ENCODE measurements at places on chromosomes 7 and 10. TPM values are rescaled to one million over a fixed set of nuclear protein-coding genes. Genes with fewer than 3 reads are reported as not detected.

DNA sequence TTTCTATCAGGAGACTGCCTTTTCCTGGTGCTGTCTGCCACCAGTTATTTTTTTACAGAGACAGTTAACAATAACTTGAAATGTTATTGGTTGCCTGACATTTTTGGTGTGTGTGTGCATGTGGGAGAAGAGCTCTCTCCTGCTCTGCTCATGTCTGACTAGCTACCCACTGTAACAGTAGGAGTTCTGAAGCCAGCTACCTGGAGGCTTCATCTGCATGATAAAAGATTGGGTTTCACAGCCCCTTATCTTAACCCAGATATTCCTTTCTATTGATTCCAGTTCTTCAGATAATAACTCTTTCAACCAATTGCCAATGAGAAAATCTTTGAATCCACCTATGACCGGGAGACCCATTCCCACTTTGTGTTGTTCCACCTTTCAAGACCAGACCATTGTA lies 237.4 kb upstream of the PPP1R3A start:
- no peak for DNase-seq

The RET gene
- total RNA-seq, result 0.66 TPM

The MYO1G gene
- total RNA-seq, result 2.9 TPM

The SGCE gene
- total RNA-seq, result 92.2 TPM

The IL6 gene
- total RNA-seq, result 3.8 TPM

The LRRC61 gene
- total RNA-seq, result 15.4 TPM

DNA sequence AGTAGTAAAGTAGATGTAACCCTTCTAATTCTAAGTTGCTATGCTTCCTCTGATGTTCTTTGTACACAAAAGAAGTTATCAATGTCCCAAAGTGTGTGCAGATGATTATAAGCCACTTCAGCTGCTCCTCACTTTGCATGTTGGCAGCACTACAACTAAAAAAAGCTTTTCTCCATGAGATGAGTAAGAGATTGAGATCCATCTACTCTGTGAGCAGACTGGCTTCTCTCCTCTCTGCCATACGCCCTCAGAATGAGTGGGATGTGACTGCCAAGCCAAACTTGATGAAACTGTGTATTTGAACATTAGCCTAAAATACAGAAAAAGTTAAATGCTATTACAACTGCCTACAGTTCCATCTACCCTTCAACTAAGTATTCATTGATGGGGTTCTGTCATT lies 102.9 kb upstream of the ETV1 start:
- DNase-seq, result no peak

The PLAU gene
- total RNA-seq, result 4.2 TPM

DNA sequence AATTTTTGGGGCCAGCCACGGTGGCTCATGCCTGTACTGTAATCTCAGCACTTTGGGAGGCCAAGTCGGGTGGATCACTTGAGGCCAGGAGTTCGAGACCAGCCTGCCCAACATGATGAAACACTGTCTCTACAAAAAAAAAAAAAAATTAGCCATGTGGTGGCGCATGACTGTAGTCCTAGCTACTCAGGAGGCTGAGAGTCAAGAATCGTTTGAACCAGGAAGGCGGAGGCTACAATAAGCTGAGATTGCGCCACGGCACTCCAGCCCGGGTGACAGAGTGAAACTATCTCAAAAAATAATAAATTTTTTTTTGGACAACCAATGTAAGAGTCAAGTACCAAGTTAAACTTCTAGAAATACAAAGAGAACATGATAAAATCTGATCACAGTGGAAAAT lies 164.6 kb downstream of the AVL9 start:
- no peak for DNase-seq

The LRGUK gene
- total RNA-seq, result 1.6 TPM

DNA sequence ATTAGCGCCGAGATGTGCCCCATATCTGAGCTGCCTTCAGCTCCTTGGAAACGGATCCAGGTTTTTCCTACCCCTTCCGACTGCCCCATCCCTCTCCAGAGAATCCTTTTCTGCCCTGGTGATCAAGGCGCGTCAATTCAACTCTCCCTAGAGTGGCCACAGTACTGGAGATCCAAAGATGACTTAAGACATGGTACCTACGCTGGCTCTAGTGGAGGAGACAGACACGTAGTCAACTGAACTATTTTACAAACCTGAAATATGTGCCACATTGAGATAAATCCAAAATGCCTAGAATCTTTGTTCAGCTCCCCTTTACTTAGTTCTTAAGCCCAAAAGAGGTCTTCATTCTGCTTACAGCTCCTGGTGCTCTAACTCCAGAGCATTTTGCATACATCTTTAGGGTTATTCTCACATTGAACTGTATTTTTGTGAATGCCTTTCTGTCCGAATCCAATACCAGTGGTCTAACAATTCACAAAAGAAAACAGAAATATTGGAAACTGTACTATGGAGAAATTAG lies 444 bp upstream of the TNPO3 start:
- DNase-seq, result no peak

Measured in breast epithelium (tissue), 4 donors.